Erythroblast (primary cell): ENCODE measurements at places on chromosomes 2 and 18.

- DNase-seq: no peak
These were observed 81.4 kb upstream of the ERBB4 start for GRCh38 chr2:212619954-212620353.

DNA sequence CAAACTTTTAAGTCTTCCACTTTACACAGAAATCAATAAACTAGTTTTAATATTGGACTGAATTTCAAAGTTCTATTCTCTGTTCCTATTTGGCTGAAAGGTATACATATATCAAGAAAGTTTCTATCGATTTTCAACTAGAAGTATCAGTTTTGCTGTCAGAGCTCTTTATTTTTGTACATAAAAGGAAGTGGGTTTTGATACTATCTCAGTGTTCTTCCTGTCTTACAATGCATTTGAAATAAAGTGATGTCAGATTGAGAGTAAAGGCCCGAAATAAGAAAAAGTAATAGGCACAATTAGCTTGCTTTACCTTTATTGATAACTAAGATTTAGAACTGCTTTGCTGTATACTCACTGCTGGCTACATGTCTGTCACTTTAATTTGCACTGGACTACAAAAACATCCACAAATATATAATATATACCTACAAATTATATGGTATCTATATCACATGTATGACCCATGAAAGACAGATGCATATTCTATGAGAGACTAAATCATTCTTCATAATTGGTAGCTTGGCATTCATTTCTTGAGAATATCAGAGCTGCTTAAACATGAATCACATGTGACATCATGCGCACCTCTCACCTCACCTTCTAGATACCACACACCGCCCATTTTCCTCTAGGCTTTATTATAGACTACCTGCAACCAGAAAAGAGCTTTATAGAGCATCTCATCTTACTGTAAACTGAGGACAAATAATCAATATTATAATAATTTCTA, 83.6 kb downstream of the ASXL2 start:
- DNase-seq: no peak

DNA sequence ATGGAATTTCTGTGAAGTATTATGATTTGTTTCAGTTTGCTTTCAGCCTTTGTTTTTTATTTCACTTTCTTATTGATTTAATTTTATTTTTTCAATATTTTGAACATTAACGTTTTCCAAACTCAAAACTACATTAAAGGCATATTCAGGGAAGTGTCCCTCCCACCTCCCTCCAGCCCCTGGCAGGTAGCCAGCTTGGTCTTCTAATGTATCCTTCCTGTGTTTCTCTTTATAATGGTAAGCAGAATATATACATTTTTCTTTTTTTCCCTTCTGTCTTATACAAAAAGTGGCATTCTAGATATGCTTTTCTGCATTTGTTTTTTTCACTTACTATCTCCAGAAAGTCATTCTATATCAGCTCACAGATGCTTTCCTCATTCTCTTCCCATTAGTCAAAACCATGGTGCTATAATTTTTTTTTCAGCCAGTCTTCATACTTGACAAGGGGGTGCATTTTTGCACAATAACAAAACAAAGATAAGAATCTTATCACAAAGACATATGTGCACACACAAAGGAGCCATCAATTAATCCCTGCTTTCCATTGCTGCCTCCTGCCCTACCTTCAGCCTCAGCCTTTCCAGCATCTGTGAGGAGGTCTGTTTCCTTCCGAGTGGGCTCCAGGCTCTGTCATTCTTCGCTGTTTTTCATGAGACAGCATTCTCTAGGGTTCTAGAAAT, 33.7 kb upstream of the TMEM177 start:
- DNase-seq: no peak

- no peak for DNase-seq
These were observed 6.9 kb upstream of the DPYSL5 start for GRCh38 chr2:26840937-26841610.

DNA sequence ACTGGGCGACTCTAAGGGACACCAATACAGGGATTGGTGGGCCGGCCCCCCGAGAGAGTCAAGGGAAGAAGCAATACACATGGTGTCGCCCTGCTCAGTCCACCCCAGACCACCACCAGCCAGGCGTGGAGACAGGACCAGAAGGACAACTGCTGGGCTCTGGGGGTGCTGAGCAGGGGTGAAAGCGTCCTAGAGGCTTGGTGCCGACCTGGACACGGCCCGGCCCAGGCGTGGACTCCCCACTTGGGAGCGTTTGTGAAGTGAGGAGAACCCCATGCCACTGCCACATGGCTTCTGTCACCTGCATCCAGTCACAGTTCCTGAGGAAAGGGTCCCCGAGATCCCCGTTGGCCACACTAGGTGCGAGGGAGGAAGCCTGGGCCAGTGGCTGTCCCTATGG, 35.4 kb upstream of the ITM2C start:
- no peak for DNase-seq

DNA sequence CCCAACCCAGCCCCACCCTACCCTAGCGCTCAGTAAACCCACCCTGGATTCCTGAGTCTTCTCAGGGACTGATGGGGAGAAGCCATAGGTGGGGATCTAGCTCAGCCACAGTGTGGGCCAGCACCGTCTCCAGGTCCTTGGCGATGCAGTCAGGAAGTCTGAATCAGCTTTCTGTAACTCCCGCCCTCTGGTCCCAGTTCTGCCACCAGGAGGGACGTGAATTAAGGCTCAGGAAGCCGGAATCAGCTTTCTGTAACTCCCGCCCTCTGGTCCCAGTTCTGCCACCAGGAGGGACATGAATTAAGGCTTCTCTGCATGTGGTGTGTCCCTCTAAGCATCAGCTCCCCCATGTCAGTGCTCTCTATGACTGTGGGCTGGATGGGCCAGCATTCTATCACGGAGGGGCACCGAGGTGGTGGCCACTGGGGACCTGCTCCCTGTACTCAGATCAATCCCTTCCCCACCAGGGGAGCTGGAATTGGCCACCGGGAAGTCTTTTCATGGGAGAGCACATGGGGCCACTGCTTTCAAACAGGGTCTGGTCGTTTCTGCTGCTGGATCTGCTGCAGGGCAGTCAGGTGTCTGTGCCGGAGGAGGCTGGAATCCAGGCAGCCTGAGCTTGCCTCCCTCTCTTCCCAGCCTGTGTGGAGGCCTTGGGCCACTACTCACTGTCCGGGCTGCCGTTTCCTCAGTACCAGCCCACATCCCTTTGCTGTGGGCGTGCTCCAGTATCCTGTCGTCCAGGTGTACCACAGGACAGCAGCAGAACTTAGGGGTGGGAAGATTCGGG, 24.7 kb downstream of the ASB18 start:
- no peak for DNase-seq

GRCh38 chr2:106572541-106573450, 85.6 kb downstream of the CD8B2 start:
- DNase-seq: no peak
